Kidney capillary endothelial cell (primary cell): ENCODE measurements at places on chromosomes 12 and 14.

DNA sequence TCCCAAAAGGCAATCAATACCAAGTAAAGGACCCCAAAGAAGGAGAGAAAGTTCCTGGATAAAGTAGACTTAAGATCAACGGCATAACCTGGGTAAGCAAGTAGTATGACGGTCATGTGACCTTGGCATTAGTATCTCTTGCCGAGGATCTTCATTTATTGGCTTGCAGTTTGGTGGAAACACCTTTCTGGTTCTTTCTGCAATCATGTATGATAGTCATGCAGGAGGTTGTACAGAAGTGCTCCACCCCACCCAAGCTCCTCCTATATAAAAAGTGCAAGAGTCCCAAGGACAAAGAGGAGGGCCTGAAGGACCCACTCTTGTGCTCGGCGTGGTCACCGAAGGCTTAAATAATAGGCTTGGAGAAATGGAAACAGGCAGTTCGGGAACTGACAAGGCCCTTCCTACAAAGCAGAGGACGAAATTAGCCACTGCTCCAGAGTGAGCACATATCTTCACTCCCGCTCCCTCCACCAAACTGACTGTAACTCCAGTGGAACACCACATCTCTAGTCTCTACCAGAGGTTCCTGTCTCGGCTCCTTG is 750 bp downstream of the CS start:
- DNase-seq: no peak

DNA sequence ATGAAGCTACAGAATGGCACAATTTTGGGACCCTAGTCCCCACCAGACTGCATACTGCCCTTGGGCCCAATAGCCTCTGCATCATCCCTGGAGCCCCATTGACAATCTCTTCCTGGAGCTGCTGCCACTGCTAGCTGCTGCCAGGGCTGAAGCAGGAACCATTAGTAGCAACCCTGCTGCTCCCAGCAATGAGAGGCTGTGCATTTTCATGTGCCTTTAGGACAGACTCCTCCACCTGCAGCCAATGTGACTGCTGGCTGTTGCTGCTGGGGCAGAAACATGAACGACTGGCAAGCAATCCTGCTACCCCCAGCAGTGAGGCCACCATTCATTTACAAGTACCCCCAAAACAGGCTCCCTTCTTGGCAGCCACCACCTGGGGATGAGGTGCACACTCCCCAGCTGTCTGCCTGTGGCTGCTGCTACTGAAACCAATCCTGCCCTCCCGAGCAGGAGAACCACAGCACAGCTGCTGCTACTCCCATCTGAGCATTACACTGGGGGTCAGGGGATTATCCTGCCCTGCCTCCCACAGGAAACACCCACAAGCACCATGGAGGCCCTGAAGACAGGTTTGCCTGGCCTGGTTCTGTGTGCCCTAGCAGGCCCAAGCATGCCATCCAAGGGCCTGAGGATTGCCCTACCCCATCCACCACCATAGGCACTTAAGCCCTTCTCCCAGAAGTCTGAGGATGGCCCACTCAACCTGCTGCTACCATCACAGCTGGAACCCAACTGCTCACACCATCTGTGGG is 181.0 kb downstream of the MYRFL start:
- DNase-seq: no peak

- no peak for DNase-seq
Observed at GRCh38 chr14:36238666-36239363, 62.3 kb upstream of the PTCSC3 start.

GRCh38 chr12:52070185-52070925 is 577 bp downstream of the ATG101 start:
- DNase-seq: no peak

- DNase-seq: no peak
Observed at GRCh38 chr14:61203081-61203753, 77.9 kb downstream of the TMEM30B start.

GRCh38 chr12:105906561-105906960 is 232.2 kb downstream of the NUAK1 start:
- DNase-seq: no peak

GRCh38 chr12:22254478-22254877 is 80.0 kb downstream of the ST8SIA1 start:
- no peak for DNase-seq

DNA sequence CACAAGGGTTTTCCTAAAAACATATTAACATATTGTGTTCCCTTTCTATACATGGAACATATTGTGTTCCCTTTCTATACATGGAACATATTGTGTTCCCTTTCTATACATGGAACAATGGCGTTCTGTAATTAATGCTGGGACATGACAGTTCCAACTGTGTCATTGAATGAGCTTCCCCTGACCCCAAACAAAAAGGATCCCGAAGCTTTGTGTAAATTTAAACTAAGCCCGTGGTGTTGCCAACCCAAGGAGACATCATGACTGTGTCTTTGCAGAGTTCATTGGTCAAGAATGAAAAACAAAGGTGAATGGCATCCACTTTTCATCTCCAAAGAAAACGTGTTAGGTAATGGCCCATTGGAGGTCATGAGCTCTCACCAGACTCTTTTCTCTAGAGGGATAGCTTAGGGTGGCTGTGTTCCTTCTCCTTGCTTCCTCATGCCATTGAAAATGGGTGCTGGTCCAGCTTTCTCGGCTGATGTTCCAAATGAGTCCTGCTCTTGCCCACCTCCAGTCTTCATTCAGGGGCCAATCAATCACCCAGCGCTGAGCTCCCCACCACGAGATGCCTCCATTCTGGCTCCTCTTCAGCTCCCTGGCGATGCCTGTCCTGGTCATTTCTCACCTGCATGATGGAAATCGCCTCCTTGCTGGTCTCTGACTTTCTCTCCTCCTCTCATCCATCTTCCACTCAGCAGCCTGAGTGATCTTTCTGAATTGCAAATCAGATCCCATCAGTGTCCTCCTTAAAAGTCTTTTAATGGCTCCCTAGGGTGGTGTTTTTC is 156.1 kb downstream of the VRK1 start:
- no peak for DNase-seq

DNA sequence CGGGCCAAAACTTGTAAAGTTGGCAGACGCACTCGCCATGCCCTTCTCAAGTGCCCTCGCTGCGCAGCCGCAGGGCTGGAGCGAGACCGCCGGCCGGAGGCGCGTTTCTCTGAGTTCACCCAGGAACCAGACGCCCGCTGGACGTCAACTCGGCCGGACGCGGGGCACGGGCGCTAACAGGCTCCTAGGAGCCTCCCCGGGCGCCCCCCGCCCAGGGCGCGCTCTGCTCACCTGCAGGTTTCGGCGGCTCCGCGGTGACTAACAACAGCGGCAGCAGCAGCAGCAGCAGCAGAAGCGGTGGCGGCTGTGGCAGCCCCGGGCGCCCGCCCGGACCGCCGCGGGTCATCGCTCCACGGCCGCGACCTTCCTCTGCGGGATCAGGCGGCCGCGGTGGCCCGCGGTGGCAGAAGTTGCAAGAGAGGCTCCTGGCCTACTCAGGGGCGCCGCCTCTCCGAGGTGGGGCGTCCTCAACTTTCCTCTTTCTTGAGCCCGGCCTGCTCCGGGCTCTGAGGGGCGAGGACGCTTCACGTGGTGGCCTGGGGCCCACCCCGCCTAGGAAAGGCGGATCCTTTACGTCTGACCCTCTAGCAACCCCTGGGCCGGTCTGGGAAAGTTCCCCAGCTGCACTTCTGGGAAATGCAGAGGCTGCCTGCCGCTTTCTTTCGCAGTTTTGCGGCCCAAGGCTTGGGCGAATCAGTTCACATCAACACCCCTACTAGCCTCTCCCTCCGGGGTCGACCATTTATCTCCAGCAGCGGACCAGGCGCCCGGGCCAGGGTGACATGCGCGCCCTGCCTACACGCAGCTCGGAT is at the start of gene PLBD1:
PLBD1 (minus strand) TSS at position 533 of the 812 bp plus-strand sequence; CDS start at position 346, 187 bp downstream.
- DNase-seq: peak; percentile 21

- DNase-seq: no peak
Observed at GRCh38 chr12:92108651-92109050, 37.0 kb downstream of the BTG1 start.

DNA sequence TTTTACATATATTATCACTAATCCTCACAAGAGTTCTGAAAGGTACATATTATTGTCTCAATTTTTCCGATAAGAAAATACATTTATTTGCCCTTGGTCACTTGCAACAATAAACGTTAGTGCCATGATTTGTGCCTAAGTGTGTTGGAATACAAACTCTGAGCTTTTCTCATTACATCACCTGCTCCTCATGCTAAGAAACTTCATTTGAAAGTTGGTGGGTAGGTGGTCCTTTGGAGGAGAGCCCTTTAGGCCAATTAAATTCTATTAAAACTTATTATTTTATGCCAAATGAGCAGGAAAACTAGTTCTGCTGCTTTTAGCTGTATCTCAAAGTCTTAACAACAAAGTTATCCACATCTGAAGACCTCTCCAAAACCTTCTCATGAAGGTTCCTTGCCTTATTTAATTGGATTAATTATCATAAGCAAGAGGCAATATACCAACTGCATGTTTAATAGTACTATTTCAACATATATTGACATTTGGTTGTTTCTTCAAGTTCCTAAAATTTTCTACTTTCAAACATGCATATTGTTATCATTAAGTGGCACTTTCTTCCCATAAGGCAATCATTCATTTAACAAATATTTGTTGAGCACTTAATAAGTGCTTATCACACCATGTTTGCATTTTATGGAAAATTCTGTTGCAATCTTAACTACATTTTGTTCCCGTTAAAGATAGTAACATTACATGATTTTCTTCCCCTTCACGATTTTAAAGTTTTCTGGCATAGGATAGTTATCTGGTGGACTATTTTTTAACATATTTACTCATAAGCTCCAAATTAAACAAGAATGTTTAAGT is 40.1 kb upstream of the LRRK2 start:
- no peak for DNase-seq

DNA sequence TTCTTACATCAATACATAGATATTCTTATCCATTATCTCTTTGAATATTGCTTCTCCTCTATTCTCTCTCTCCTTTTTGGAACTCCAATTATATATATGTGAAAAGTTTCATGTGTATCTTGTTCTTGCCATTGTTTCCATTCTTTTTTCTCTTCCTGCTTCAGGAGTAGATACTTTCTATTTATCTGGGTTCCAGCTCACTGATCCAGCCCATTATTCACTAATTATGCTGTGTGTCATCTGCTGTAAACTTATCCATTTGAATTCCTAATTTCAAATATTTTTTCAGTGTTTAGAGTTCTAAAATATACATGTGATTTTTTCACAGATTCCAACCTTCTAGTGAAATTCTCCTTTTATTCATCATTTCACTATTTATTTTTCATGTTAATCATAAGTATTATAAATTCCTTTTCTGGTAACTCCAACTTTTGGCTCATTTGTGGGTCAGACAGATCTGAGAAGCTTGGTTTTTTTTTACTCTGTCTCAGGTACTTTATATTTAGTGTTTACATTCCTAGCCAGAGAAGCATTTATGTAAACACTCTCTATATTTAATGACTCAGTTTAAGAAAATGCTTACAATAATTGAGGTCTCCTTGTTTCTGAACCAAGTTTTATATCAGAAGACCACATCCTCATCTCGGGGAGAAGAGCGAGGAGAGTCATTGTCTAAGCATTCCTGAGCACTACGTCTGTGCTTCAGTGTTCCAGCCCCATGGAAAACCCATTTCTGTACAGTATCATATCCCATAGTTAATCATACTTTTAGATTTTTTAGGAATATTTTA is 15.9 kb upstream of the AMIGO2 start:
- no peak for DNase-seq

- no peak for DNase-seq
Observed at GRCh38 chr14:93073358-93073707, 42.4 kb downstream of the ITPK1 start.

DNA sequence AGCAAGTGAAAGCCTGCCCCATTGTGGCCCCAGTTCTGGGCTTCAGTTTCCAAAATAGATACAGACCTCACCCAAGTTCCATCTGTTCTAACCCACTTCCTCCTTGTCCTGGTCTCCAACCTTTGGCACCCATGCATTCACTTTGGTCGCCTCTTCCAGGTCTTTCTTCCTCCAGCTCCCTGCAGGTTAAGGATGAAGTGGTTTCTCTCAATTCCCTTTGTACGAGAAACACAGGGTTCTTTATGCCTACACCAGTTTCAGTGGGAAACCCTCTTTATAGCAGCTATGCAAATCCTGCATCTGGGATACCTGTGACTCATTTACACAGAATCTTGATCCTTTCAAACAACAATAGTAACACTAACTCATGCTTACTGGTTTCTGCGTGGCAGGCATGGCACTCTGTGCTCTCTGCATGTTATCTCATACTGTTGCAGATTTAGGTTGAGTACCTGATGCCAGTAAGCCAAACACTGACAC is 110.6 kb upstream of the AMIGO2 start:
- DNase-seq: no peak

DNA sequence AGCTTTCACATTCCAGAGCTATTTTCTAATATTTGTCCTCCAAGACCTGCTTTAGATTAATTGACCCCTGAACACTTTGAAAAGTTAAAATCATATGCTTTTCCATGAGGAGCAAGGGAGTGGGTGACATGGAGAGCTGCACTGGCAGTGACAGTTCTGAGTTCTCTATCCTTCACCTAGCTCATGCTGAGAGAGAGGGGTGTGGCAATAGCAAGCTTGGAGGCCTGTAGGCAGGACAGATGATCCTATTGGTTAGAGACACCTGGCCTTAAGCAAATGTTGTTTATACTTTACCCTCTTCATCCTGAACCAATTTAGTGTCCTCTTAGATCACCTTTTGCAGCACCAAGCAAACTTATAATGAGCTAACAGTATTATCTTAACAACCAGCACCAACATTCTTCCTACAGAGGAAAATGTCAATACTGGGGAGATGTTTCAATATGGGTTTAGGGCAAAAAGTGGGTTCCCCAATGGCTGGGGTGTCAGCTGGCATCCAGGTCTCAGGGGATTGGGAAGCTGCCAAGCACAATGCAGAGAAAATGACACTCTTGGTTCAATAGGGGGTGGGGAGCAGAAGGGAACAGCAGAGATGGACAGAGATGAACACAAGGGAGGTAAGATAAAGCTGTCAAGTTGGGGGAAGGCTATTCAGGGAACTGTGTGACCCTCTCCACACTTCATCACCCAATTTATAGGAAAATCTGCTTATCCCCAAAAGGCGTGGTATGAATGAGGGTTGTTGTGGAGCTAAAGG is 37.0 kb upstream of the PPM1H start:
- no peak for DNase-seq

DNA sequence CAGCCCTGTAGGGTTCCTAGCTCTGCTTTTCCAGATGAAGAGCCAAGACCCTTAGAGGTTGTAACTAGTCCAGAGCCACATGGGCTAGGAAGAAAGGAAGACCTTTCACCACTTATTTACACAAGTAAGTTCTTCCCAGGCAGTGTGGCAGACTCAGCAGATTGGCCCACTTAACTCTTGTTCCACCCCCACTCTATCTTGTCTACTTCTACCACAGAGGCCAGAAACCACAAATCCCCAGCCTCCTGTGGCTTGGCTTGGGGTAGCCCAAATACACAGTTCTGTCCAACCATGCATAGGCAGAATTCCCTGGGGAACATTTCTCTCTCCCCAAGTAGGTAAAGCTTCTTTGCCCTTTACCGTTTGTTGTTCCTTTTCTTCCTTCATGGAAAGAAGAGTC is 383.5 kb downstream of the RGS6 start:
- DNase-seq: no peak

GRCh38 chr14:100679707-100680438 is 46.8 kb upstream of the DLK1 start:
- no peak for DNase-seq

- DNase-seq: no peak
Observed at GRCh38 chr14:31508135-31508534, 20.3 kb upstream of the GPR33 start.

GRCh38 chr12:2214411-2214810 is 161.6 kb downstream of the CACNA1C start:
- DNase-seq: no peak
